ENCODE measurements at places on chromosomes 11 and 22. TPM values are rescaled to one million over a fixed set of nuclear protein-coding genes. Genes with fewer than 3 reads are reported as not detected.
A peak's percentile ranks its signal among the peaks of the same experiment; 100 is the strongest.

GRCh38 chr11:69343401-69344321, 49.7 kb downstream of the MYEOV start:
- no peak for DNase-seq

SDHD gene
- polyA plus RNA-seq = 176 TPM

IGSF22 gene
- polyA plus RNA-seq = 1.9 TPM

GRCh38 chr11:2463766-2464277, 19.0 kb downstream of the KCNQ1 start:
- DNase-seq = no peak

DNA sequence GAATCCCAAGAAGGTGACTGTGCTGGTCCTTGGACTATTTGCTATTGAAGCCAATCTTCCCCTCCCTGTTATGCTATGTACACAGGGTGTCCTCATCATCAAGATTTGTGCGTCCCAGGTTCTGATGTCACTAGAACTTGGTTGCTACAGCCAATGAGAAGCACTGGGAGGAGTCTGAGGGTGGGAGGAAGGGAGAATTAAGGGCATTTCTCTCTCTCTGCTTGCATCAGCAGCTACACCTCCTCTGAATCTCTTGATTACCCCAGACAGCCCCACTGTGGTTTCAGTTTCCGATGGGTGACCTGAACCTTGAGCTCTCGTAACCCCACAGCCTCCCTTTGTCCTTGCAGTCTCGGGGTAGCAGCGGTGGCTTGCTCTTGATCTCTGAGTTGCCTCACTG, 212.4 kb upstream of the SESN3 start:
- no peak for DNase-seq

SLC29A2 gene
- 20.7 TPM for polyA plus RNA-seq

GRCh38 chr11:23604966-23605365, 744.7 kb upstream of the CCDC179 start:
- DNase-seq = no peak

CSTF3 gene
- polyA plus RNA-seq = 67.3 TPM

DNA sequence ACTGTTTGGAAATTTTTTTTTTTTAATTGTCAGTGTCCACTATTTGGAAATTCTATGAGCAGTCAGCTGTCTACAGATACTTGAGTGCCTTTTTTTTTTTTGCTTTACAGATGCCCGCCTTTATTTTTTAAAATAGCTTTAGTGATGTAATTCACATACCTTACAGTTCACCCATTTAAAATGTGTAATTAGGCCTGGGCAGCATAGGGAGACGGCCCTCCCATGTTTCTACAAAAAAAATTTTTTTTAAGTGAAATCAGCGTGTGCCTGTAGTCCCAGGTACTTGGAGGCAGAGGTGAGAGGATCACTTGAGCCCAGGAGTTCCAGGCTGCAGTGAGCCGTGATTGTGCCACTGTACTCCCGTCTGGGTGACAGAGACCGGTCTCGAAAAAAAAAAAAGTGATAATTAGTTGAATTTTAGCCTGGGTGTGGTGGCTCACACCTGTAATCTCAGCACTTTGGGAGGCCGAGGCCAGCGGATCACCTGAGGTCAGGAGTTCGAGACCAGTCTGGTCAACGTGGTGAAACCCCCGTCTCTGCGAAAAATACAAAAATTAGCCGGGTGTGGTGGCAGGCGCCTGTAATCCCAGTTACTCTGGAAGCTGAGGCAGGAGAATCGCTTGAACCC, 1.5 kb downstream of the ZNF143 start:
- DNase-seq = peak; percentile 12
